NCI-H460 (cell line): ENCODE measurements at places on chromosomes 1 and 21.

- no peak for DNase-seq
Measured at GRCh38 chr1:65195495-65196417, 47.8 kb downstream of the AK4 start.

DNA sequence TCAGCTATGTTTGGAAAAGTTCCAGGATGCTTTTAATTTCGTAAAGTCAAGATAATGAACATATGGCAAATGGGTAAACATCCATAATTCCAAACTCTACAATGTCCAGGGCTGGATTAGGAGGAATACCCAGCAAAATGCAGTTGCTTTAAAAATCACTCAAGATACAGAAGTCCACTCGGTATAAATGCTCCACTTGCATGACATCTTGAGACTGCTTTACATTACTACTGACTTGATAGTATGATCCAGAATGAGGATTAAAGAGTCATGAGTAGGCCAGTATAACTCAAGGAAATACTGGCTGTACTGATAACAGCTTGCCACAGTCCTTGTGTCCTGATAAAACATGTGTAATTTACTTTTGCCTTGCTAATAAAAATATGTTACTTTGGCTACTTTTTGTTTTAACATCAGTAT, 58.3 kb upstream of the ANGPTL3 start:
- no peak for DNase-seq

- DNase-seq = no peak
Measured at GRCh38 chr1:69320757-69321211, 246.9 kb upstream of the LRRC7 start.

GRCh38 chr1:164771041-164771618, 212.1 kb downstream of the PBX1 start:
- no peak for DNase-seq

DNA sequence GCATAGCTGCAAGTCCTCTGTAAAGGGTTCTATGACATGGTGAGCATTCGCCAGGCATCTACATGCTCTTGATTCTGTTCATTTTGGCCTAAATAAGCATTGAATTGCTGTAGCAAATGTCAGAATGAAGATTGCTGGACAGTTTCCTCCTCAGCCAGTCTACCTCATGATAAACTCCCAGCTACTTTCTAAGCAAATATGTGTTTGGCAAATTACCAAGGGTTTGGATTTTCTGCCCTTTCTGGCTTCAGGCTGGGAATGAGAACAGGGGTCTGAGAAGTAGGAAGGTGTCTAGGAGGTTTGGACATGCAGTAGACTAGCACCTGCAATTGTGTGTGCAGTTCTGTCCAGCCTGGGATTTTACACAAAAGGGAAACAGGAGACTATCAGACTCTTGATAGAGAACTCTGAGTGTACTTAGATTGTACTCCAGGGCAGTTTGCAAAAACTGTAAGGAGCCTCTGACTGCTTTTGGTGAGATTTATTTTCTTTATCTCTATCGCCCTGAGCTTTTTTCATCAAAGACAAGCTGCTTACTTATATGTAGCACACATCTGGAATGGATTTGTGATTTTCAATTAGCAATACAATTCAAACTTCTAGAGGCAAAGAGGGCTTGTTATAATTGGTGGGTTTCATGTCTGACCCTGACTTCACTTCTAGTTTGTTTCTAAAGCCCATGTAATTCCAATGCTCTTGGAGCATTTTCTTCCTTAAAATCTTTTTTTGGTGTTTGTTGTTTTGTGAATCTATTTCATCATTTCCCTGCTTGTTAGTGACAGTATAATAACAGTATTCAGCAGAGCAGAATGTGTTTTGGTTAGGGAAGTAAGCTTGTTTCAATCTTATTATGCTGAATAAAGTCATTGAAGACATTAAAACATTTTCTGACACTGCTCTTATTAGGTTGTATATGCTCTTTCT, 150.8 kb downstream of the VPS13D start:
- no peak for DNase-seq

- no peak for DNase-seq
Measured at GRCh38 chr1:93330617-93331016, 15.1 kb upstream of the DR1 start.

GRCh38 chr1:62306065-62306464, 13.2 kb downstream of the KANK4 start:
- no peak for DNase-seq

- DNase-seq = no peak
Measured at GRCh38 chr1:16111771-16112595, 38.5 kb upstream of the FAM131C start.

- no peak for DNase-seq
Measured at GRCh38 chr1:145719230-145720079, at the start of gene CD160. TSS of gene CD160 (plus strand) at chr1:145719499. CDS start at chr1:145728328, 8,829 bp downstream.

DNA sequence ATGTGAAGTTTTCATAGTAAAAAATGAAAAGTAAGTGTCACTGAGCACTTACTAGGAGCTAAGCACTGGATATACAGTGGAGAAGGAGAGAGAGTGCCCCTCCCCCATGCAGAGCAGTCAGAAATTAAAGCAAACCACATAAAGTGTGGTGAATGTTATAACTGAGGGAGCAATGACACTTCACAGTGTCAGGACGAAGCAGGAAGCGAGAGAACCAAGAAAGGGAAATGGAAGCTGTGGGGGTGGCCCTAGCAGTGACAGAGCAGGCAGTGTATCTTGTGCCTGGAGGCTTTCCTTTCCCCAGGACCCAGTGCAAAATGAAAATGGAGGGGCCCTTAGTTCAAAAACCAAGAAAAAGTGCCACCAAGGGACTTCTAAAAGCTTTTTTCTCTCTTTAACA, 21.5 kb upstream of the RCAN3 start:
- DNase-seq = no peak
